ENCODE measurements at places on chromosomes 11 and 22. TPM values are rescaled to one million over a fixed set of nuclear protein-coding genes. Genes with fewer than 3 reads are reported as not detected.
A peak's percentile ranks its signal among the peaks of the same experiment; 100 is the strongest.

DNA sequence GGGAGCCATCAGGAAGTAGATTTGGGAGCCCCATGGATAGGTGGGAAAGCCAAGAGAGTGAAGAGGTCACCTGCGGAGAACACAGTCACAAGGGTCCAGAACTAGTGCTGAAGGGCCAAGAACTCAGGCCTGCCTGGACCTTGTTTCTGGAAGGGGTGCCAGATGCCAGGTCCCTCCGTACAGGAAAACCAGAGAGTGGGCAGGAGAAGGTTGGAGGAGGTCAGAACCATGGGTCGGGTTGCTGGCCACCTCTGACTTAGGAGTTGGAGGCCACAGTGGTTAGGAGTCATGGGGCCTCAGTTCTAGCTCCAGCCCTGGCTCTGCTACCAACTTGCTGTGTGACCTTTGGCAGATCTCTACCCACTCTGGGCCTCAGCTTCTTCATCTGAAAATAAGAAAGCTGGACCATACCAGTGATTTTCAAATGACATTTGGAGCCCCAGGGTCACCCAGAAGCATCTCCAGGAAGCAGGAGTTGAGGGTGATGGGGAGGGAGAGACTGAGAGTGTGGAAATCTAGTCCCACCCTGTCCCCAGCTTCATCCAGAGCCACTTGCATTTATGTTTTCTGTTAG, 20.8 kb upstream of the TUB start:
- DNase-seq: no peak
- H3K4me3 ChIP-seq: no peak overlapping the region
- no peaks in the 10 kb centered on the region for H3K27me3 ChIP-seq
- H3K4me1 ChIP-seq: no peaks in the 10 kb centered on the region

- no peak overlapping the region for H3K4me3 ChIP-seq
- no peaks in the 10 kb centered on the region for H3K27me3 ChIP-seq
- no peak for DNase-seq
- no peaks in the 10 kb centered on the region for H3K4me1 ChIP-seq
Observed at GRCh38 chr11:77705195-77705875, 67.7 kb upstream of the CLNS1A start.

GRCh38 chr11:83054001-83054400, 17.7 kb downstream of the RAB30 start:
- H3K4me1 ChIP-seq: no peaks in the 10 kb centered on the region
- H3K27ac ChIP-seq: no peak overlapping the region
- DNase-seq: no peak
- no peaks in the 10 kb centered on the region for H3K36me3 ChIP-seq
- H3K27me3 ChIP-seq: no peaks in the 10 kb centered on the region

GRCh38 chr22:29885610-29886009, 2.6 kb downstream of the MTMR3 start:
- no peak for DNase-seq
- no peak overlapping the region for H3K27ac ChIP-seq

GRCh38 chr11:10622108-10622507, 53.6 kb upstream of the LYVE1 start:
- no peaks in the 10 kb centered on the region for H3K27me3 ChIP-seq
- no peak overlapping the region for H3K27ac ChIP-seq
- H3K36me3 ChIP-seq: no peaks in the 10 kb centered on the region
- DNase-seq: no peak

- peak; percentile 66 for DNase-seq
- no peak overlapping the region for H3K27ac ChIP-seq
- peaks cover 7% of the 10 kb centered on the region for H3K4me1 ChIP-seq
- H3K36me3 ChIP-seq: no peaks in the 10 kb centered on the region
- peaks cover 17% of the 10 kb centered on the region for H3K27me3 ChIP-seq
Observed at GRCh38 chr11:124717786-124718651, 21.7 kb upstream of the NRGN start.

DNA sequence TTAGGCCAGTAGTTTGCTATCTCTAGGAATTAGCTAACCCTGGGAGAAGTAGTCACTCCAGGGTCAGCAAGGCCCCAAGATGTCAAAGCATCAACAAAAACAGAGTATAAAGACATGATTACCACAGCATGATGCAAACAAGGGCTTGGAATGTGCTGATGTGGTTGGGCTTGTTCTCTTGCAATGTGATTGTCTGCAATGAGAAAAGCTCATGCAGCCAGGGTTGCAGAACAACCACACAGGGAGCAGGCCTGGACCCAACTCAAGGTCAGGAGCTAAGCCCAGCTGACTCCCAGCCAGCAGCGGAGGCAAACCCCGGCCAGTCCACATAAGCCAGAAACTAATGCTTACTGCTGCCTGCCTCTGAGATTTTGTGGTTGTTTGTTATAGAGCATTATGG, 132.4 kb upstream of the ZC3H12C start:
- H3K27me3 ChIP-seq: no peaks in the 10 kb centered on the region
- no peak overlapping the region for H3K4me3 ChIP-seq
- DNase-seq: peak; percentile 22

DNA sequence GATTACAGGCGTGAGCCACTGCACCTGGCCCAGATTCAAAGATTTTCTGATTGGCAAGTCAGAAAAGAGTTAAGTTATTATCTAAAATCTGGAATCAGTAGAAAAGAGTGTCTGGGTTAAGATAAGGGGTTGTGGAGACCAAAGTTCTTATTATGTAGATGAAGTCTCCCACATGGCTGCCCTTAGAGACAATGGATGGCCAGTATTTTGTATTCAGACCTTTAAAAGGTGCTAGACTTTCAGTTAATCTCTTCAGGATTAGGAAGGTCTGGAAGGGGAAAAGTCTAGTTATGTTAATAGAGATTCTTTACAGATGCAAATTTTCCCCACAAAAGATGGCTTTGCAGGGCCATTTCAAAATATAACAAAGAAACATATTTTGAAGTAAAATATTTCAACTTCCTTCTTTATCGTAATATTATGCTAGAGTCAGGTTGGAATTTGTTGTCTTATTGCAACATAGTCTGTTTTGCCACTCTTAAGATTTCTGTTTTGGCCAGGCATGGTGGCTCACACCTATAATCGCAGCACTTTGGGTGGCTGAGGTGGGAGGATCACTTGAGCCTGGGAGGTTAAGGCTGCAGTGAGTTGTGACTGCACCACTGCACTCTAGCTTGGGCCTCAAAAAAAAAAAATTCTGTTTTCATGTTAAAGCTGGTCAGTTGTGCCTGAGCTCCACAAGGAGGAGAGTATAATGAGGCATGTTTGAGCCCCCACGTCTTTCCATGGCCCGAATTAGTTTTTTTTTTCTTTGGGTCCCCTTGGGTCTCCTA, 14.0 kb downstream of the GRAMD1B start:
- no peak overlapping the region for H3K27ac ChIP-seq
- H3K4me1 ChIP-seq: no peaks in the 10 kb centered on the region
- no peaks in the 10 kb centered on the region for H3K27me3 ChIP-seq
- H3K36me3 ChIP-seq: no peaks in the 10 kb centered on the region

GRCh38 chr11:119683783-119684182, 45.2 kb downstream of the NECTIN1 start:
- no peaks in the 10 kb centered on the region for H3K4me1 ChIP-seq
- H3K4me3 ChIP-seq: no peak overlapping the region
- H3K36me3 ChIP-seq: no peaks in the 10 kb centered on the region
- no peak for DNase-seq

GRCh38 chr11:14041040-14041439, 78.5 kb downstream of the SPON1 start:
- H3K27ac ChIP-seq: no peak overlapping the region
- no peaks in the 10 kb centered on the region for H3K27me3 ChIP-seq
- no peak overlapping the region for H3K4me3 ChIP-seq

DNA sequence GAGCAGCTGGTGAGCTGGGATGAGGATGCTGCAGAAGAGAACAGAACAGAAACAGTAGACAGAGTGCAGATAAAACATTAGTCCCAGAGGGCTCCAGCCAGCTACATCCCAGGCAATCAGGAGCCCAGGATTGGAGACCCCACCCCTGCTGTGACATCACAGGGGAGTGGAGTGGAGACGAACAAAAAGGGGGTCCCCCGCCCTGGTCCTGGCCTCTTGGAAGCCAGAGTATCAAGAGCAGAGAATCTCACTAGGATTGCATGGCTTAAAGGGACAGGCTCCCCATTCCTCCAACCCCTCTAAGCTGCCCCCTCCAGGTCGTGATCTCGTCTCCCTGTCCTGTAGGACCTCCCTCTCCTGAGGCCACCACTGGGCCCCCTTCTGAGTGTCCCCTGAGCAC, at the start of gene P2RX3:
Gene P2RX3, plus strand, starts transcription at position 211 of the 400 bp plus-strand sequence. CDS start 199 bp downstream, outside the sequence.
- no peak within 1 kb of the TSS for H3K27ac ChIP-seq
- H3K4me3 ChIP-seq: no peak within 1 kb of the TSS
- H3K36me3 ChIP-seq: peaks cover 2% of the 10 kb centered on the region
- no peaks in the 10 kb centered on the region for H3K27me3 ChIP-seq
- H3K4me1 ChIP-seq: peaks cover 8% of the 10 kb centered on the region
- DNase-seq: no peak

DNA sequence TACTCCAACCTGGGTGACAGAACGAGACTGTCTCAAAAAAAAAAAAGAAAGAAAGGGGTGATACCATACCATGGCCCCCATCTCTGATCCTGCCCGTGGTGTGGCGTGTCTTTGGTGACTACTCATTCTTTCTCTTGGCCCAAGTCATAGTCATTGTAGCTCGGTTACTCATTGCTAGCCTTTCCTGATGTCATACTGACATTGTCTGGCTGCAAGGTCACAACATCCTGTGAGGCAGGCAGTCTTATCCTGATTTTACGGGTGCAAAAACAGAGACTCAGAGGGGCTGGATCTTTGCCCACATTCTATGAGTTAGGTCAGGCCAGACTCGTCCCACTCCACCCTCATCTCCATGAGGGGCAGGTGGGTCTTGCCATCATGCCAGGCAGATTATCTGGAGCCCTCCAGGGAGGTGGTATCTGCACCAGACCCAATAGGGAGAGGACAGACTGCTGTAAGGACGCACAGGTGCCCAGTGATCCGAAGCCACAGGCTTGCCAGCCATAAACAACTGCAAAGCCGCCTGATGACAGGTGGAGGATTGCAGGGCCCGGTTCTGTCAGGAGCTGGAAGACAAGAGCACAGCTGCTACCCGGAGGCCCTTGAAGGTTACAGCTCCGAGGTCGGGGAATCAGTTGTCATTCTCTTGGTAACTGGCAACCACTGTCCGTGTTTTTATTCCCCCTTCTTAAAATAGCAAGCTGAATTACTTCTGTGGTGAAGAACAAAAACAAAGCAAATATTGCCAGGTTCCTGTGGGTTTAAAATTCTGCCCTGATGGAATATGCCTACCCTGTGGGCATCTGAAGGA, 13.8 kb downstream of the TOM1 start:
- peak overlapping the region; percentile 32 for H3K4me3 ChIP-seq
- no peaks in the 10 kb centered on the region for H3K36me3 ChIP-seq
- H3K27ac ChIP-seq: peak overlapping the region; percentile 92
- no peaks in the 10 kb centered on the region for H3K4me1 ChIP-seq
- peak; percentile 75 for DNase-seq

- H3K4me3 ChIP-seq: no peak overlapping the region
- H3K27ac ChIP-seq: no peak overlapping the region
- DNase-seq: no peak
- no peaks in the 10 kb centered on the region for H3K36me3 ChIP-seq
- no peaks in the 10 kb centered on the region for H3K4me1 ChIP-seq
Observed at GRCh38 chr11:103582351-103582909, 454.0 kb upstream of the DDI1 start.

- H3K36me3 ChIP-seq: no peaks in the 10 kb centered on the region
- no peak for DNase-seq
- H3K4me1 ChIP-seq: no peaks in the 10 kb centered on the region
- no peaks in the 10 kb centered on the region for H3K27me3 ChIP-seq
- no peak overlapping the region for H3K27ac ChIP-seq
Observed at GRCh38 chr11:104206936-104207335, 43.0 kb upstream of the PDGFD start.

- H3K27me3 ChIP-seq: peaks cover 4% of the 10 kb centered on the region
- H3K4me1 ChIP-seq: no peaks in the 10 kb centered on the region
- H3K4me3 ChIP-seq: no peak overlapping the region
- DNase-seq: no peak
- H3K27ac ChIP-seq: no peak overlapping the region
- no peaks in the 10 kb centered on the region for H3K36me3 ChIP-seq
Observed at GRCh38 chr22:36548606-36549005, 19.6 kb upstream of the EIF3D start.

The ANO1 gene
- total RNA-seq: 15.1 TPM

The TRPC6 gene
- 1.4 TPM for total RNA-seq

The SLC22A12 gene
- total RNA-seq: 5.3 TPM

The OR8H2 gene
- total RNA-seq: not detected

The GGTLC2 gene
- 0.76 TPM for total RNA-seq

The CCDC89 gene
- total RNA-seq: 3.7 TPM

The TRIM29 gene
- total RNA-seq: 32.9 TPM

The MPZL3 gene
- total RNA-seq: 10.0 TPM

The NLRP14 gene
- 0.47 TPM for total RNA-seq

The OR10A2 gene
- total RNA-seq: not detected

The TBCEL gene
- total RNA-seq: 41.8 TPM

The MMP12 gene
- not detected for total RNA-seq

The CCDC87 gene
- 1.0 TPM for total RNA-seq

The PRG2 gene
- total RNA-seq: 0.22 TPM

The CSF2RB gene
- total RNA-seq: 11.4 TPM

The APOL2 gene
- total RNA-seq: 48.8 TPM

The OR5AL1 gene
- not detected for total RNA-seq
